Naive thymus-derived CD8-positive, alpha-beta T cell (primary cell): ENCODE measurements at places on chromosomes 5 and 9. TPM values are rescaled to one million over a fixed set of nuclear protein-coding genes. Genes with fewer than 3 reads are reported as not detected.

Gene BARX1
- not detected for total RNA-seq

Gene BHMT2
- total RNA-seq = not detected

Gene CAMK2A
- not detected for total RNA-seq

- peaks cover 26% of the 10 kb centered on the region for H3K27me3 ChIP-seq
- H3K36me3 ChIP-seq = no peaks in the 10 kb centered on the region
- no peaks in the 10 kb centered on the region for H3K4me1 ChIP-seq
These were observed 1.7 kb upstream of the GLT6D1 start for GRCh38 chr9:135641047-135641446.

DNA sequence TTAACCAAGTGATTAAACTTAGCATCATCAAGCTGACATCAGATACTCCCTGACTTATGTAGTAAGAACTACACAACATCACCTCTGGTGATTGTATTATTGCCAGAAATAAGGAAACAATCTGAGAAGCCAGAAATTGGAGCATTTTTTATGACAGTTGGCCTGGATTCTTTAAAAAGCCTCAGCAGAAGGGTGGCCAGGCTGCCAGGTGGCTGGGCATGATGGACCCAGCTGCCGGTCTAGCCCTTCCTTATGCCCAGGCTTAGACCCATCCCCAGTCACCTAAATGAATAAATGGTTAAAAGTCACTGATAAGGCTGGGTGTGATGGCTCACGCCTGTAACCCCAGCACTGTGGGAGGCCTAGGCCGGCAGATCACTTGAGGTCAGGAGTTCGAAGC lies 12.8 kb downstream of the OR1K1 start:
- no peak overlapping the region for H3K27ac ChIP-seq
- H3K27me3 ChIP-seq = no peaks in the 10 kb centered on the region
- H3K4me1 ChIP-seq = peaks cover 33% of the 10 kb centered on the region
- H3K4me3 ChIP-seq = no peak overlapping the region

DNA sequence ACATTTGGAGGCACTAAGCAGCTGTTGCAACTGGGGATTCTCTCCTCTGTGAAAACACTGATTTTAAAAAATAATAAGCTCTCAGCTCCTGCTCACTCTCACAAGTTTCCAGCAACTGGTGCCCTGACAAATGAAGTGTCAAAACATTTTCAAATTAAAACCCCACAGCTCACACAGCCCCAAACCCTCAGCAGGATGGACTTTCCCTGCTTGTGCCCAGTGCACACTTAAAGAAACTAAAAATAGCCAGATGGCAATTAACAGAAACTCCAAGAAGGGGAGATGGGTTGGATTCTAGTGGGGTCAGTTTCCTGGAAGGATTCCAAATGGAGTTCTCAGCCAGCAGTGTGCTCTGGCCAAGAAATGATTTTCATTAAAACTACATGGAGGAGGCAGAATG lies 163.0 kb upstream of the PUM3 start:
- no peak for DNase-seq
- no peak overlapping the region for H3K27ac ChIP-seq
- H3K36me3 ChIP-seq = no peaks in the 10 kb centered on the region
- H3K4me3 ChIP-seq = no peak overlapping the region
- peaks cover 3% of the 10 kb centered on the region for H3K27me3 ChIP-seq
- no peaks in the 10 kb centered on the region for H3K4me1 ChIP-seq

- no peak overlapping the region for H3K4me3 ChIP-seq
- H3K27me3 ChIP-seq = peaks cover 22% of the 10 kb centered on the region
- no peaks in the 10 kb centered on the region for H3K4me1 ChIP-seq
- no peak overlapping the region for H3K27ac ChIP-seq
- no peak for DNase-seq
These were observed 19.0 kb downstream of the FOXB2 start for GRCh38 chr9:77038281-77039036.

Gene FGFR4
- 1.8 TPM for total RNA-seq

Gene CLTB
- 36.1 TPM for total RNA-seq

Gene ADAMTS13
- total RNA-seq = 4.0 TPM

GRCh38 chr5:77431719-77432118 lies 60.4 kb downstream of the WDR41 start:
- no peak for DNase-seq
- no peaks in the 10 kb centered on the region for H3K27me3 ChIP-seq
- H3K27ac ChIP-seq = no peak overlapping the region
- H3K4me1 ChIP-seq = no peaks in the 10 kb centered on the region

Gene SLC1A3
- not detected for total RNA-seq

GRCh38 chr5:159242656-159243055 lies 20.4 kb upstream of the UBLCP1 start:
- no peak overlapping the region for H3K4me3 ChIP-seq
- H3K4me1 ChIP-seq = peaks cover 10% of the 10 kb centered on the region
- no peak for DNase-seq
- H3K27me3 ChIP-seq = no peaks in the 10 kb centered on the region

DNA sequence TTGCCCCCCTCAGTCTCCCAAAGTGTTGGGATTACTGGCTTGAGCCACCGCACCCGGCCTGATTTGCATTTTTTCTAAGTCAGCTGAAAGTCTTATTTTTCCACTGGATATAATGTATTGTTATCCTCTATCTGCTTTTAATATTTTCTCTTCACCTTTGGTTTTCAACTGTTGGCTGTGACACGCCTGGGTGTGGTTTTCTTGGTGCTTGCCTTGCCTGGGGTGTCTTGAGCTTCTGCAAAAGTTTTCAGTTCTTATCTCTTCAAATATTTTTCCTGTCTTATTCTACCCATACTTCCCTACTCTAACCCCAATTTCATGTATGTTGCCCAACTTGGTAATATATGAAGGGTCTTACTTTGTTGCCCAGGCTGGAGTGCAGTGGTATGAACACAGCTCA lies 4.3 kb upstream of the MXD3 start:
- no peak overlapping the region for H3K27ac ChIP-seq
- no peak overlapping the region for H3K4me3 ChIP-seq
- no peak for DNase-seq
- peaks cover 33% of the 10 kb centered on the region for H3K4me1 ChIP-seq

GRCh38 chr5:142549834-142550233 lies 136.1 kb downstream of the FGF1 start:
- peaks cover 27% of the 10 kb centered on the region for H3K27me3 ChIP-seq
- no peaks in the 10 kb centered on the region for H3K36me3 ChIP-seq
- no peak for DNase-seq
- peaks cover 17% of the 10 kb centered on the region for H3K4me1 ChIP-seq
- no peak overlapping the region for H3K4me3 ChIP-seq
- no peak overlapping the region for H3K27ac ChIP-seq

Gene TNC
- not detected for total RNA-seq

- H3K4me3 ChIP-seq = no peak overlapping the region
- peaks cover 17% of the 10 kb centered on the region for H3K27me3 ChIP-seq
- DNase-seq = no peak
- H3K4me1 ChIP-seq = peaks cover 4% of the 10 kb centered on the region
- H3K27ac ChIP-seq = no peak overlapping the region
These were observed 29.1 kb downstream of the TRIO start for GRCh38 chr5:14172149-14172795.

Gene CACNA1B
- total RNA-seq = not detected

DNA sequence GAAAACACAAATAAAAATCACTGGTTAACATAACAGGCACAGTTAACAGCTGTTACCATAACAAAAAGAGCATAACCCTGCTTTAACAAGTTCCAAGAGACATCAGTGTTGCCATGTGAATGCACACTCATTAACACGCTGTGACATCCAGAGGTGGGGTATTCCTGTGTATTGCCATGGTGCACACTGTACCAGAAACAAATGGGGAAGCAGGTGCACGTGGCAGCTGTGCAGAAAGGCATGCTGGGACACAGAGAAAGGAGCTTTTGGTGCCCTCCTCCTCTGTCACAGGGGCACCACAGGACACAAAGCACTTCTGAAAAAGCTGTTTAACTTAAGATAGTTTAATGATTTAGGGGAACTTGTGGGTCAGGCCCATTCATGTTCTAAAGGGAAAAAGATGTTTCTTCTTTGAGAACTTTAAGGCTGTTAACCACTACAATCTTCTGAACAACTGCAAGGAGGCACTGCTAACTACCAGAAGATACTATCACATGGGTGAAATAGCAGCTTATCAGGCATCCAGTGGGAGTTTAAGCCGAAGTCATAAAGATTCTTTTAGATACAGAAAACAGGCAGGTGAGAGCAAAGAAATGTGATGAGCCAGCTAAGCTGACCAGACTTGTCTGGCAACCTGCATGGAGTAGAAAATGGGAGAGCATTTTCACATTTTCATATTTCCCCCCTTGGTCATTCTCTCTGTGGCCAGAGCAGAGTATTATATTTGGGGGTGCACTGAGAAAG lies 56.4 kb upstream of the GOLPH3 start:
- H3K36me3 ChIP-seq = peaks cover 11% of the 10 kb centered on the region
- no peak for DNase-seq
- no peaks in the 10 kb centered on the region for H3K27me3 ChIP-seq
- no peak overlapping the region for H3K4me3 ChIP-seq

Gene NRG2
- 0.47 TPM for total RNA-seq

DNA sequence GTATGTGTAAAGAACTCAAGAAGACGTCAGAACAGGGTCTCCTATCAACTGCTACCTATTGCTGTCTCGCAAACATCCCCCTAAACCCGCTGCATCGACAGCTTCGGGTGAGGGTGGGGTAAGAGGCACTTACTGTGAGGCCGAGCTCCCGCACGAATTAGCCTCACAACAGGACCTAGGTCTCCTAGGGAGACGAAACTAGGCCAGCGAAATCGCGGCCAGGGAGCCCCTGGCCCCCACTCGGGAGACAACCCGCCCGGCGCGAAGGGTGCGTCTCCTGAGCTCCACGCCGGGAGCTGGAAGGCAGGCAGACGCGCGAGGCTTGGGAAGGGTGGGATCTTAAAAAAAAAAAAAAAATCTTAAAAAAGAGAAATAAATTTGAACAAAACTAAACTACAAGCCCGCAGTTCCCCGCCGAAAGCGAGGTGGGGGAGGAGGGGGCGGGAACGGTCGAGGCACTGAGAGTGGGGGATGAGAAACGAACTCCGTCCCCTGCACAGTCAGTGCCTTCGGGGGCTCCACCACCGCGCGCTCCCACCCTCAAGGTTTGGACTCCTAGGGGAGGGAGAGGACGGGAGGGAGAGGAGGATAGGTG lies 33.0 kb upstream of the NFIB start:
- peaks cover 33% of the 10 kb centered on the region for H3K27me3 ChIP-seq
- H3K36me3 ChIP-seq = no peaks in the 10 kb centered on the region
- DNase-seq = no peak
- H3K27ac ChIP-seq = no peak overlapping the region

Gene ZNF483
- 18.5 TPM for total RNA-seq

- DNase-seq = no peak
- no peaks in the 10 kb centered on the region for H3K4me1 ChIP-seq
- no peak overlapping the region for H3K27ac ChIP-seq
- H3K27me3 ChIP-seq = no peaks in the 10 kb centered on the region
- peaks cover 49% of the 10 kb centered on the region for H3K36me3 ChIP-seq
- no peak overlapping the region for H3K4me3 ChIP-seq
These were observed 47.5 kb downstream of the FAM114A2 start for GRCh38 chr5:153991168-153991567.

- H3K36me3 ChIP-seq = no peaks in the 10 kb centered on the region
- peaks cover 4% of the 10 kb centered on the region for H3K27me3 ChIP-seq
- H3K4me3 ChIP-seq = no peak overlapping the region
- no peak overlapping the region for H3K27ac ChIP-seq
- H3K4me1 ChIP-seq = no peaks in the 10 kb centered on the region
- DNase-seq = no peak
These were observed 55.9 kb downstream of the TMC1 start for GRCh38 chr9:72577212-72577753.

- DNase-seq = no peak
- no peaks in the 10 kb centered on the region for H3K36me3 ChIP-seq
- H3K27ac ChIP-seq = no peak overlapping the region
- H3K4me3 ChIP-seq = no peak overlapping the region
These were observed 446.4 kb downstream of the KIF4B start for GRCh38 chr5:155459889-155460500.

DNA sequence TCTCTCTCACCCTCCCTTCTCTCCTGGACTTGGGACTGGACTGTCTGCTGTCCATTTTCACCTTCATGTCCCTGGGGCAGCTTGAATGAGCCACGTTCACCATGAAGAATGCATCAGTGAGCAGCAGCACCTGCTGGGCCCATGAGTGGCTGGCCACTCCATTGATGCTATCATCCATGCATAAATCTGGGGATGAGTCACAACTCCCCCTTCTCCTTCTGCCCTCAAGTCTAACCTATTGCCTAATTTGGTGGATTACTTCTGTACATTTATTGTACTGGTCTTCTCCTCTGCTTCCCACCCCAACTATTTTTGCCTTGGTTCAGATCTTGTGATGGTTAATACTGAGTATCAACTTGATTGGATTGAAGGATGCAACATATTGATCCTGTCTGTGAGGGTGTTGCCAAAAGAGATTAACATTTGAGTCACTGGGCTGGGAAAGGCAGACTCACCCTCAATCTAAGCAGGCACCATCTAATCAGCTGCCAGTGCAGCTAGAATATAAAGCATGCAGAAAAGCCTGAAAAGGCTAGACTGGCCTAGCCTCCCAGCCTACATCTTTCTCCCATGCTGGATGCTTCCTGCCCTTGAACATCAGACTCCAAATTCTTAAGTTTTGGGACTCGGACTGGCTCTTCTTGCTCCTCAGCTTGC lies 46.7 kb downstream of the GDNF start:
- no peaks in the 10 kb centered on the region for H3K4me1 ChIP-seq
- no peak overlapping the region for H3K27ac ChIP-seq
- H3K4me3 ChIP-seq = no peak overlapping the region
- H3K36me3 ChIP-seq = peaks cover 32% of the 10 kb centered on the region
- DNase-seq = no peak

Gene IFNB1
- not detected for total RNA-seq

Gene RPS14
- total RNA-seq = 5,539 TPM

- peaks cover 4% of the 10 kb centered on the region for H3K4me1 ChIP-seq
- peaks cover 11% of the 10 kb centered on the region for H3K36me3 ChIP-seq
- DNase-seq = no peak
- H3K27ac ChIP-seq = no peak overlapping the region
These were observed 14.3 kb upstream of the LHX3 start for GRCh38 chr9:136219276-136219675.

- no peaks in the 10 kb centered on the region for H3K4me1 ChIP-seq
- H3K36me3 ChIP-seq = no peaks in the 10 kb centered on the region
- DNase-seq = no peak
- no peaks in the 10 kb centered on the region for H3K27me3 ChIP-seq
These were observed 29.8 kb downstream of the ADAM19 start for GRCh38 chr5:157545610-157546310.

Gene BASP1
- 1.5 TPM for total RNA-seq

Gene FOXD4L3
- 0.29 TPM for total RNA-seq

- no peaks in the 10 kb centered on the region for H3K27me3 ChIP-seq
- H3K4me3 ChIP-seq = no peak overlapping the region
- no peak for DNase-seq
- H3K27ac ChIP-seq = no peak overlapping the region
- H3K4me1 ChIP-seq = no peaks in the 10 kb centered on the region
These were observed 552.8 kb upstream of the ST8SIA4 start for GRCh38 chr5:101455851-101456250.

GRCh38 chr5:43855452-43855851 lies 252.5 kb downstream of the NNT start:
- H3K36me3 ChIP-seq = no peaks in the 10 kb centered on the region
- H3K4me1 ChIP-seq = no peaks in the 10 kb centered on the region
- no peak for DNase-seq
- no peaks in the 10 kb centered on the region for H3K27me3 ChIP-seq
